Activated naive CD4-positive, alpha-beta T cell treated with Interleukin-2 at 50 U/mL for 16 hours (primary cell): ENCODE measurements at places on chromosomes 2 and 18.
A peak's percentile ranks its signal among the peaks of the same experiment; 100 is the strongest.

DNA sequence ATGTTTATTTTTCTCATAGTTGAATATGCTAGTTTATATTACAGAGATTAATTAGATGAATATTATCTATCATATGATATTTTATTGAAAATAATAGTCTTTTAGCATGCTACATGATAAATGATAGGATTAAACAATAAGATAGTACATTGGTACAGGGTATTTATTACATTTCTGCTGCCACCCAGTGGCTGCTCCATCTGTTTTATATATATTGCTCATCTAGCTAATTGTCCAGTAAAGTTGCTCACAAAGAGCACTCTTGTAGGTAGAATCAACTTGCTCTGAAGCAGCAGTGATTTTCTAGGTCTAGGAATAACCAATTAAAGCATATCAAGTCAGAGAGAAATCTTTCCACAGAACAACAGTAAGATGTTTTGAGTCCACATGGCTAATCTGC is 183.3 kb downstream of the ASXL3 start:
- no peak for DNase-seq

GRCh38 chr18:944440-944839 is 39.8 kb downstream of the ADCYAP1 start:
- DNase-seq, result no peak

GRCh38 chr18:48695671-48696070 is 156.8 kb downstream of the CTIF start:
- DNase-seq, result no peak

- no peak for DNase-seq
Observed at GRCh38 chr2:38797250-38797676, 19.3 kb downstream of the GEMIN6 start.

DNA sequence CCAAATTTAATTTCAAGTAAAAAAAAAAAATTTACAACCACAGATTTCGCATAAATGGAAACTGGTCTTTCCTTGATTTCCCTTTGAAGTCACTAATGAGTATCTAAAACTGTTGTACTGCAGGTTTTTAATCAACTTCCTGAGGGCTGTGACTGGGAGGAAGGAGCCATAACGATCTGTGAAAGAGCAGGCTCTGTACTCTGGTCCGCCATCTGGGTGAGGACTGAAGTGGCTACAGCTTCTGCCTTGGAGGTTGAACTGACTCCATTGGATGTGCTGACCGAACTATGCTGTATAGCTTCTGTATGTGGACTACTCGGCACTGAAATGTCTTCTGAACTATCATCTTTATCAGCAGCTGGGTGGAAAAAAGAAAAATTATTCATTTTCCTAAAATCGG is 69.3 kb upstream of the CHN1 start:
- no peak for DNase-seq

DNA sequence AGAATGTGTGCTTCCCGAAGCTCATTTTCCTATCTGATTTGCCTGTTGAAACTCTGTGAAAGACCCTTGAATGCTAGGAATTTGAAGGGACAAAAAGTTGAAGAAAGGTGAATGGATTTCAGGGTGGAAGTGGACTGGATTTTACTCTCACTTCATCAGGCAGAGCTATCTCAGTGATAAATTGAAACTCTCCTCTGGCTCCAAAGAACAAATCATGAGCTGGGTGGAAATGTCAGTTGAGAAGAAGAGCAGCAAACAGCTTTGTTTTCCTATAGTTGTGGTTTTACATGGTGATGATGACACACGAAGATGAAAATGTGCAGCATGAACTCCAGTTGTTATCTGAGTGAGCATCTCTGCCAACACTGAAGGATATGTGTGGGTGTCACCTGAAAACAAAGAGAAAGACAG is 34.4 kb downstream of the CD28 start:
- peak; percentile 35 for DNase-seq

GRCh38 chr18:80104364-80104779 is 4.7 kb upstream of the ADNP2 start:
- no peak for DNase-seq

GRCh38 chr18:48019557-48020325 is 89.3 kb upstream of the SMAD2 start:
- DNase-seq, result no peak

GRCh38 chr2:195395362-195395761 is 261.7 kb upstream of the SLC39A10 start:
- no peak for DNase-seq

DNA sequence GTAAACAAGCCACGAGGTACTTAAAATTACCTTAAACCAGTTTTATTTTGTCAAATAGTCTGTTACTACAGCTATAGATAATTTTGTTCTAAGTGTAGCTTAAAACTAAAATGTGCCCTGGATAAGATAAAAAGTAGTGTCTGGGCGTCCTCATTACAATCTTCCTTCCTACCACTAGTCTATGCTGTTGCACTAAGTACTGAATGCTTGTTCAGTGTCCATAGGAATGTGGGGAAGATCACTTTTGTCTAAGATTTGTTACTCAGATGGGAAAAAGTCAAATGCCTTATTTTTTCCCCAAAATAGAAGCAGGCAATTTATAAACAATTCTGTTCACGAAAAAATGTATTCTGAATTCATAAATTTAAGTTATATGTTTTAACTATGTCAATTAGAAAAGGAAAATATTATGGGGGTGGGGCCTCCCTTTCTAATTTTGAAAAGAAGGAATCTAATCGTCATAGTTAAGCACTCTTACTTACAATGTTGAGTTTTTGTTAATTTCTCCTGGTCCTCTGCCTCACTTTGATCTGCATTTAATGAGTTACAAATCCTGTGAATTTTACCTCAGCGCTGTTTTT is 140.4 kb upstream of the VRK2 start:
- DNase-seq, result no peak

DNA sequence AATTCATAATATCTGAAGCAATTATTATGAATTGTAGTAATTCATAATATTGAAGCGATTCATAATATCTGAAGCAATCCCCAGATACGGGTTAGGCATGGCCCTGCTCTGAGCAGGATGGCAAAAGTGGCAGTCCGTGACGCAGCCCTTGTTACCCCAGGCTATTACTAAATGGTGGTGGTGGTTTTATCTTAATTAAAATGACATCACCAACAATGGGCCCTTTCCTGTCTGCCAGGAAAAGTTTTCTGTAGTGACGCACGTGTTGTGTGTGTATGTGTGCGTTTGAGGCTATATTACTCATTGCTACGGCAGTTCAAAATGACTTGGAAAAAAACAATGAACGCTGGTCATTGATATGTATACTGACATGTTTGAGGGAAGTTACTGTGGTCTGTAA is 10.6 kb upstream of the MOCOS start:
- DNase-seq, result no peak

GRCh38 chr18:41938445-41938844 is 16.6 kb upstream of the PIK3C3 start:
- DNase-seq, result no peak

DNA sequence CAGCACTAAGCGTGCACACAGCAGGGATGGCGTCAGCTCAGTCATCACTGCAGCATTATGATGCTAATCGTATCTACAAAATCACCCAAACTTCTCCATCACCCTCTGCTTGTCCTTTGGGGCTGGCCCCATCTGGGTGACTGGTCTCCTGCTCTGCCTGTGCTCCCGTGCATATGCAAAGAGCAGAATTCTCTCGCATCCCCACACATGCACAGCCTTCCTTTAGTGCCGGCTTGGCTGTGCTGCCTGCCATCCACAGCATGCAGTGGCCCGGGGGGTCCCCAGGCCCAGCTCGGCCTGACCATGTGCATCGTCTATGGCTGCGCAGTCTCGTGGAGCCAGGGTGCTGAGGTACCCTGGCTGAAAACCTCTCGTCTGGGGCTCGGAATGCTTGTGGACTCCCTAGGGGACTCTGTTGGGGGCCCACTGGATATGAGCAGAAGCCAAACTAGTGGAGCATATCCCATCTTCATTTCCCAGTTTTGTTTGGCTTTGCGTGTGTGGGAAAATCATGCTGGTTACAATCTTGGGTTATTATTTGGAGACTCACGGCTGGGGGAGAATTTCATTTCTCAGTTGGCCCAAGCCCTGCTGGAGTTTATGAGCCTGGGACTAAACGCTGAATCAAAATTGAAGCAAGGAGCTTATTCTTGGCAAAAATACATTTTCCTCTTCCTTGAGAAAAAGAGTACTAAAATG is 70.9 kb upstream of the HS6ST1 start:
- no peak for DNase-seq

DNA sequence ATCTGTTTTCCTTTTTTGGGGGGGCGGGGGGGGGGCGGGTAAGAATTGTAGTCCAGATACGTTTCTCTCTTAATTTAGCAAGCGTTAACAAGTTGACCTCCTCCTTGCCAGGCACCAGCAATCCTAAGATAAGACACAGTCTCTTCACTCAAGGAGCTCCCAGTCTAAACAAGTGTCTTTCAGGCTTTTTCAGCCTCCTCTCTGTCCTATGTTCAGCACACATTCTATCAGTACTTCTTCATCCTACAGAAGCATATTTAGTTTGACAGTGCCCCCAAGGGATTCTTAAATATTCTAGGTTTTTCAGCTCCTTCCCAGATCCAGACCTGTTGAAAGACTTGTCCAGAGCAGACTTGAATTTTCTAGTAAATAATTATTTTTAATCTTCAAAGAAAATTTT is 2.7 kb downstream of the PPP1CB start:
- no peak for DNase-seq

GRCh38 chr18:4360221-4360715 is 94.8 kb downstream of the DLGAP1 start:
- DNase-seq, result no peak

DNA sequence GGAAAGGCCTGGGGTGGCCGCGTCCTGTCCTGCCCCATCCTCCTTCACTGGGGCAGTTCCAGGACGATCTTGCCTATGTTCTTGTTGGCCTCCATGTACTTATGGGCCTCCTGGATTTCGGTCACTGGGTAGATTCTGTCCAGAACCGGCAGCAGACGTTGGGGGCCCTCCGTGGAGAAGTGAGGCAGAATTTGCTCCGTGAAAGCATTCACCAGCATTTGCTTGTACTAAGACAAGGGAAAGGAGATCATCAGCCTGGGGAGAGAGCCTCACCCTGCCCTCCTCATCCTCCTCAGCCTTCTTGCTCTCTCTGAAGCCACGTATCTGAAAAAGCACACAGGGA is 1.4 kb upstream of the SF3B6 start:
- no peak for DNase-seq

GRCh38 chr2:174662859-174663258 is 65.3 kb upstream of the WIPF1 start:
- no peak for DNase-seq

- no peak for DNase-seq
Observed at GRCh38 chr2:124283096-124283495, 258.0 kb downstream of the CNTNAP5 start.

- no peak for DNase-seq
Observed at GRCh38 chr2:127039387-127040031, 67.4 kb downstream of the BIN1 start.

DNA sequence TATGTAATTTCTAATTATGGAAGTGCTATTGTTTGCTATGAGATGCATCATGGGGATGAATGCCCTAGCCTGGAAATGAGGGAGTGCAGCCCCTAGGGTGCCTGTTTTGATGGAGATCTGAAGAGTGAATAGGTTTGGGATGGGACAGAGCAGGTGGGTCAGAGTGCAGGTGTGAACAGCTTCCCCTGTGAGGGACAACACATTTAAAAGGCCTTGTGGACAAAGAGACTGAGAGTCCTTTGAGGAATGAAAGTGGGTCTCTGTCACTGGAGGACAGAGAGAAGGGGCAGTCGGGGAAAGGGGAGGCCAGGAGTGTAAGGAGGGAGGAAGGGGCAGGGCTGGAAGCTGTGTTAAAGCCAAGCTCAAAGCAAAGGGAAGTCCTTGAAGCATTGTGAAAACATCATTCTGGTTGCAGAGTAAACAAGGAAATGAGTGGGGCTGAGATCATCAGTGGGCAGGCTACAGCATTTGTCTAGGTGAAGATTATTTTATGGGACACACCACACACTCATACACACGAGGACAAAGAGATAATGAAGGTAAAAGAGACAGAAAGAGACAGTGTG is 877.6 kb downstream of the SLC4A3 start:
- no peak for DNase-seq

DNA sequence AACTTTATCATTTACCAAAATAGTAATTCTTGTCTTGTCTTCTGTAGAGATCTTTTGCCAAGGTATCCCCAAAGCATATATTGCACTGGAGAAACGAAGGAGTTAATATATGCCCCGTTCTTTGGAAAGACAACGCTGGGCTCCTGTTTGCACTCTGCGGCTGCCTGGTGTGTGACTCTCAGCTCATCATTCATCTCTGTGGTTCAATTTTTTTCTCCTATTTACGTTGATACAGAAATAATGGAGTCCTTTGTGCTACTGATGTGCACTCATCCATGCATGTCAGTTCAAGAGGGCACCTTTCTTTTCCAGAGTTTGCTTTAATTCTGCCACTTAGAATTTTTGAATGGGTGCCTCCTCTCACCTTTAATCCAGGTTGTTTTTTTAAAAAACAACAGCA is 655.5 kb downstream of the DCDC2C start:
- DNase-seq, result no peak

DNA sequence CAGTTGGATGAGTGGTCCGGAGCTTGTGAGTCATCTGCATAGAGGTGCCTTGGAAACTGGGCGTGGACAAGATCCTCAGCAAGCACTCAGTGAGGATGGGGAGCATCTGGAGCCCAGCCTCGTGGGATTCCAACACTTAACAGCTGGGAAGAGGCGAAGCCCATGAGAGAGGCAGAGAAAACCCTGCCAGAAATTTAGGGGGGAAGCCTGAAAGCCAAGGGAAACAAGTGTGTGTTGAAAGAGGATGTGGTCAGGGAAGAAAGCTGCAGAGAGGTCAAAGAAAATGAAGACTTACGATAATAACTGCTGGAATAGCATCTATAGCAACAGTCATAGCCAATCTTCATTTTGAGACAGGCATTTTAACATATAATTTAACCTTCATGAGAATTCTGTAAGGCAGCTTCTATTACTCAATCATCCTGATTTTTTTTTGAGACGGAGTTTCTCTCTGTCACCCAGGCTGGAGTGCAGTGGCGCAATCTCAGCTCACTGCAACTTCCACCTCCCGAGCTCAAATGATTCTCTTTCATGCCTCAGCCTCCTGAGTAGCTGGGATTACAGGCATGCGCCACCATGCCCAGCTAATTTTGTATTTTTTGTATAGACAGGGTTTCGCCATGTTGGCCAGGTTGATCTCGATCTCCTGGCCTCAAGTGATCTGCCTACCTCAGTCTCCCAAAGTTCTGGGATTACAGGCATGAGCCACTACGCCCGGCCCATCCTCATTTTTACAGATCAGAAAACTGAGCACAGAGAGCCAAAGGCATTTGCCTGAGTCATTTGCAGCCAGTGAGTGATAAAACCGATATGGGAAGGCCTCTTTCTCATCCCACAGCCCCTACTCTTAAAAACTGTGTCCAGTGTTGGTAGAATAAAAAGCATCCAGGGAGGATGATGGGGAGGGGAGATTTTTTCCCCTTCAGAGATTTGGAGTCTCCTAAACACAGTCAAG is 214.4 kb upstream of the EPAS1 start:
- DNase-seq, result no peak

DNA sequence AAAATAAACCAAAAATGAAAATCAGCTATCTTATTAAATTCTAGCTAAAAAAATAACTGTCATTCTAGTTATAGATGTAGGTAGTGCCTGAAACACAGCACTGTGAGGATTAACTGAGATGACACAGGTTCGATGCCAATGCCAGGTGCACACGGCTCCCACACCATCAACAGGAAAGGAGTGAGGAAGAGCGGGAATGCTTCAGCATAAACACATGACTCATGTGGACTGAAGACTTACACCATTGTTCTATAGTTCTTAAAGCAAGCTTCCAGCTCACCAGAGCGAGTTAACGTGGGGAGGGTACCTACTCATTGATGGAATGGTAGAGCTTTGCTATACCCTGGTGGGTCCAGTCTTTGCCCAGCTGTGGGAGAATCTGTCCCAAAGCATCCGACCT is 76.7 kb downstream of the EMILIN2 start:
- no peak for DNase-seq

- DNase-seq, result no peak
Observed at GRCh38 chr18:32707147-32707546, 65.7 kb downstream of the KLHL14 start.
